ENCODE measurements at places on chromosomes 13 and 19.

DNA sequence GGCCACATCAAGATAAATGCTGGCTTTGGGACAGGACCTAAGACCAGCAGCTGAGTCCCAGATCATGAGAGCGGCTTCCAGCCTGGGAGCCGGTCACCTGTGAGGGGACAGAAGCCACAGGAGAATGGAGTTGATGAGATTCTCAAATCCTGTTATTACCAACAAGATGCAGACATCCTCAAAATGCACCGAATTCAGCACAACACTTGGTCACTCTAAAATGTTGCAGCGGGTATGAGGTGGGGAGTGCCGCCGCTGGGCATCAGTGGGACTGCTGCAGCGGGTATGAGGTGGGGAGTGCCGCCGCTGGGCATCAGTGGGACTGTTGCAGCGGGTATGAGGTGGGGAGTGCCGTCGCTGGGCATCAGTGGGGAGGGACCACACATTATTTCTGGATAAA lies 21.2 kb downstream of the RANBP3 start:
- no peak for DNase-seq

- no peak for DNase-seq
Observed at GRCh38 chr19:14595558-14595957, 12.7 kb downstream of the CLEC17A start.

DNA sequence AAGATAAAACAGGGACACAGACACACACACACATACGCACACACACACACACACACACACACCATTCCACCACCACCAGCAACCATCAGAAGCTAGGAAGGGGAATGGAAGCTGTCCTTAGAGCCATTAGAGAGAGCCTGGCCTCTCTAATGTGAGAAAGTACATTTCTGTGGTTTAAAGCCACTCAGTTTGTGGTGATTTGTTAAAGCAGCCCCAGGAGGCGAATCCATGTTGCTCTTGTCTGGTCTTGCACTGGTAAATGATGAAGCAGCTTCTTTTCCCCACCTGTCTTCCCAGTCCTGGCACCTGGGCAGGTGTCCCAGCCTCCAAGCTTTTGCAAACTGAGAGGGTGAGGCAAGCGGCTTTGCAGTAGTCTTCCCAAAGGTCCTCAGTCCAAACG lies 118.9 kb upstream of the KL start:
- no peak for DNase-seq

DNA sequence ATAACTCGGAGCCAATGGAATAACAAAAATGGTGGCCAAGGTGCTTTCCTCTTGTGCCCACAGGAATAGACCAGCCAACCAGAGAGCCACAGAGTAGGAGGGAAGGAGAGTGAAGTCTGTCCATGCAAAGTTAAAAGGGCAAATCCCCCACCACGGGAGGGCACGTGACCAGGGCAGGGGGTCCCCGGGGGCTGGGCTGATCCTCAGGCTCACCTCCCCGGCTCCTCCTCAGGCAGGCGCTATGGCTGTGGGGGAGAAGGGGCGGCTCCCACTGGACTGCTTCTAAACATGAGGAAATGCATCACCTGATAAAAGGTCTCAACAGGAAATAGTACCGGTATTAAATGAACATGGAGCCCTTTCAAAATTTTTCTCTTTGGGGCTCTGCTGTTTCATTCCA lies 73.2 kb upstream of the SLC15A1 start:
- no peak for DNase-seq

DNA sequence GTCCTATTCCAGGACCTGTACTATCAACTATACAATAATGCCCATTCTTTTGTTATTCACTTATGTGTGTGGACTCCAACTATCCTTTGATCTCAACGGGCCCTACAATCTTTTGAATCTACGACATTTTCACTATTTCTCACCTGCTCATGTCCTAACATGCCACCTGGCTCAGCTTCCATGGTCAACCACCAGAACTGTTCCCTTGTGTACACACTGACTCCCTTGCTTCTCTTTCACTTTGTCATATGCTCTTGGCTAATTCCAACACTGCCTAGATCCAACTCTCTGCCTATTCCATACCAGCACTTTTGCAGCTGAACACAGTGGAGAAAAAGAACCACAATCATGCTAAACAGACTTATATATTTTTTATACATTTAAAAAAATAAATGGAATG lies 53.1 kb downstream of the MICU2 start:
- DNase-seq = no peak

DNA sequence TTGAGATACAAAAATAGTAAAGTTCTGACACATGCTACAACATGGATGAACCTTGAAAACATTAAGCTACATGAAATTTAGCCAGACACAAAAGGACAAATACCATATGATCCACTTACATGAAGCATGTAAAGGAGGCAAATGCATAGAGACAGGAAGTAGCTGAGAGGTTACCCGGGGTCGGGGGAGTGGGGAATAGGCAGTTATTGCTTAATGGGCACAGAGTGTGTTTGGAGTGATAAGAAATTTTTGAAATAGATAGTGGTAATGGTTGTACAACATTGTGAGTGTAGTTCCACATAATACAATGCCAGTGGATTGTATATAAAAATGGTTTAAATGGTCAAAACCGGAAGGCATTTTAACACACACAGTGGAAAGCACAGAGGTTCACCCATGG lies 4.3 kb downstream of the N4BP2L1 start:
- DNase-seq = no peak

- no peak for DNase-seq
Observed at GRCh38 chr13:106183410-106184065, 351.9 kb downstream of the EFNB2 start.

- no peak for DNase-seq
Observed at GRCh38 chr19:31589109-31589508, 239.9 kb upstream of the TSHZ3 start.

DNA sequence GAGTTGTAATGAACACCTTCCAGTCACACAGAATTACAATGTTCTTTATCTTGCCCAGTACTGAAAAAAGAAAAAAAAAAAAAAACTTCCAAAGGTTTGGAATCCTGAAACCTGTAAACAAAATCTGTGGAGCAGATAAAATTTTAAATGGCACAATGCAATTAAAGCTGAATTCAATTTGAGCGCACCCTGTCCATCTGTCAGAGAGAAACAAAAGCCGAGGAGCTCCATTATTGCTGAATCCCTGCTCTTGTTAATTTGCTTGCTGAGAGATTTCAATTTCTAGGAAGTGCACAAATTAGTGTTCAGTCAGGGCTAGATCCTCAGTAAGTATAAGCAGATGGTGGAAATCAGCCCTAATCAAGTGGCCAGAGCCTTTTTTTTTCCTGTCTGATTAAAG lies 65.2 kb downstream of the DACH1 start:
- no peak for DNase-seq

DNA sequence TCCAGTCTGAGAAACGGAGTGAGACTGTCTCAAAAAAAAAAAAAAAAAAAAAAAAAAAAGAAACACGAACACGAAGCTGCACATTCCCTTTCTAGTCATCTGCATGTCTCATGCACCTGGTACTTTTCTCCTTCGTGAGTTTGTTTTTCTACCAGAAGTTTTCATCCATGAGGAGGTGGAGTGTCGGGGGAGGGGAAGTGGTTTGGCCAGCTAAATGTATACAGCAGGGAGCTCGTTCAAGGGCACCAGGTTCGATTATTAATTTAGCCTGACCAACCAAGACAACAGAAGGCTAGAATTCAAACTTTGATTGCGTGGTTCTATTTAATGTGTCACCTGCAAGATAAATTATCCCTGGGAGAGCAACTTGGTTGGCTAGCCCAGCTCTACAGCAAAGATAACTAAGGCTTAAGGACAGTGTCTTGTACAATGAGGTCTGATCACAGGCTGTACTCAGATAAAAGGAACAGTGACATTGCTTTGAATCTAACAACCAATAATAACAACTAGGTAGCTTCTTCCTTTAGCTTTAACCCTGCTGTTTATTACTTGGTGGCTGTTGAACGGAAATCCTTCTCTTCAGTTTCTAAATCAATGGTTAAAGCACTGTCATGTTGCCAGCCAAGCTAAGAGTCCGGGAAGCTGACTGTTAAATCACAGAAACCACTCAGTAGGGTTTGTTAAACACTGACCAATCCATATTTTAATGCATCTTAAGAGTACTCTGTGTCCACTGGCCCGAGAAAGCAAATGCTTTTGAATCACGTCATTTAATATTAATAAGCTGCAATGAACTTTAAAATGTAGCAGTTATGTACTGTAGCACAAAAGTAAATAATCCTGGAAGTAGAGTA lies 98.4 kb upstream of the STARD13 start:
- DNase-seq = no peak

DNA sequence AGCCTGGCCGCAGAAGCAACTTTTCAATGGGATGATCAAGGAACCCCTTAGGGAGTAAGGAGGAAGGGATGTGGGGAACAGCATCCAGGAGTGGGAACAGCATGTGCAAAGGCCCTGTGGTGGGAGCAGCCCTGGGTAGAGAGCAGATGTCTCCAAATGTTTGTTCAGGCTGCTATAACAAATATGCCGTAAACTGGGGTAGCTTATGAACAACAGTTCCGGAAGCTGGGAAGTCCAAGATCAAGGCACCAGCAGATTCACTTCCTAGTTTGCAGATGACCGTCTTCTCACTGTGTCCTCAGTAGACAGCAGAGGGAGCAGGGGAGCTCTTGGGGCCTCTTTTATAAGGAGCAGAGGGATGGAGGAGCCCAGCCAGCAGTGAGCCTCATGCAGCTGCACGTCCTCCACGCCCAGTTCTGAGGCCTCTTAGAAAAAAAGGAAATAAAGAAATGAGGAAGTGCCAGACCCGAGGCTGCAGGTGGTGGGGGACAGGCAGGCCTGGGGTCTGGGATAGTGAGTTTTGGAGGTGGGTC lies 4.2 kb upstream of the LRRC25 start:
- peak; percentile 29 for DNase-seq

DNA sequence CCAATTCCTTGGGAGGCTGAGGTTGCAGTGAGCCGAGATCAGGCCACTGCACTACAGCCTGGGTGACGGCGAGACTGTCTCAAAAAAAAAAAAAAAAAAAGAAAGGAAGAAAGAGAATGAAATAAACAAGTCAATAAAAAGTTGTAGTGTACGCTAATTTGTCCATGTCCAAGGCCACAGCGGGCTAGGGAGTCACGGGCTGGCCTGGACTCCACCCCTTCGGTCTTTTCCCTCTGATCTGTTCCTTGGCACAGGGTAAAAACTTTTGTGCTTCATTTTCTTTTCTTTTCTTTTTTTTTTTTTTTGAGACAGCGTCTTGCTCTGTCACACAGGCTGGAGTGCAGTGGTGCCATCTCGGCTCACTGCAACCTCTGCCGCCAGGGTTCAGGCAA lies 19.4 kb upstream of the MKNK2 start:
- no peak for DNase-seq
